ENCODE measurements at places on chromosomes 2 and 18.

- no peak for DNase-seq
Observed at GRCh38 chr2:223847410-223847809, 10.0 kb upstream of the AP1S3 start.

DNA sequence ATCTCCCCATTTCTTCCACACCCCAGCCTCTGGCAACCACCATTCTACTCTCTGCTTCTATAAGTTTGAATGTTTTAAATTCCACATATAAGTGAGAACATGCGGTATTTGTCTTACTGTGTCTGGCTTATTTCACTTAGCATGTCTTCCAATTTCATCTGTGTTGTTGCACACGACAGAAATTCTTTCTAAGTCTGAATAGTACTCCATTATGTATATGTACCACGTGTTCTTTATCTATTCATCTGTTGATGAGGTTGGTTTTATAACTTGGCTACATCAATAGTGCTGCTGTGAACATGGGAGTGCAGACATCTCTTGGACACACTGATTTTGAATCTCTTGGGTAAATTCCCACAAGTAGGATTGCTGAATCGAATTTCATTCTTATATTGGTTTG lies 31.8 kb upstream of the MTX2 start:
- DNase-seq = no peak

DNA sequence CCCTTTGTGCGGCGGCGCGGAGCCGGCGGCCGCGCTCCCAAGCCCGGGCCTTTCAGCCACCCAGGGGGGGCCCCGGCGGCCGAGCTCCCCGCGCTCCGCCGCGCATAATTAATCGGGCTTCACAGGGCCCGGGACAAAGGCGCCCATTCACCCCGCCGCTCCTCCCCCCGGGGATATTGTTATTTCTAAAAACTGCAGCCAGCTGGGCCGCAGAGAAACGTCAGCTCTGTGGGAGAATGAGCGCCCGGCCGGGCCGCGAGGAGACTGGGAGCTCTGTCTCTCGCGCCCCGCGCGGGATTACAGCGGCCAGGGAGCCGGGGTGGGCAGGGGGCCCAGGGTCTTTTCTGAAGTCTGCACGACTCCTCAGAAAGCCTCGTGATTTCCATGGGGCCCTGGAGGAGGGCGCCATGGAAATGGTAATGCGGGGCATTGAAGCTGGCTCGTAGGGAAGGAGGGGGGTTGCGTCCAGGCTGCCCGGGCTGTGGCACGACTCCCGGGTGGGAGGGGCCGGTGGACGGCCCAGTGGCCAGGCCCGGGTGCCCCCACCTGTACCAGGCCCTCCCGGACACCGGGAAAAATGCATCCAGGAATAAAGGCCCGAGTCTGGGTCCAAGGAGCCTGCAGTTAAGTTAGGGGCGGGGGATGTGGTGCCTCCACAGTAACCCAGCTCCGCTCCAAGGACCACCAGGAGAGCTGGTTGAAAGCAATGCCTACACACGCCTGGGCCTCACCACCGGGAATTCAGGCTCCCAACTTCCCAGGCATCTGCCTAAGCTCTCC lies 125.3 kb downstream of the ZFP36L2 start:
- DNase-seq = no peak

GRCh38 chr18:74521068-74521725 lies 13.1 kb upstream of the CNDP1 start:
- DNase-seq = no peak

DNA sequence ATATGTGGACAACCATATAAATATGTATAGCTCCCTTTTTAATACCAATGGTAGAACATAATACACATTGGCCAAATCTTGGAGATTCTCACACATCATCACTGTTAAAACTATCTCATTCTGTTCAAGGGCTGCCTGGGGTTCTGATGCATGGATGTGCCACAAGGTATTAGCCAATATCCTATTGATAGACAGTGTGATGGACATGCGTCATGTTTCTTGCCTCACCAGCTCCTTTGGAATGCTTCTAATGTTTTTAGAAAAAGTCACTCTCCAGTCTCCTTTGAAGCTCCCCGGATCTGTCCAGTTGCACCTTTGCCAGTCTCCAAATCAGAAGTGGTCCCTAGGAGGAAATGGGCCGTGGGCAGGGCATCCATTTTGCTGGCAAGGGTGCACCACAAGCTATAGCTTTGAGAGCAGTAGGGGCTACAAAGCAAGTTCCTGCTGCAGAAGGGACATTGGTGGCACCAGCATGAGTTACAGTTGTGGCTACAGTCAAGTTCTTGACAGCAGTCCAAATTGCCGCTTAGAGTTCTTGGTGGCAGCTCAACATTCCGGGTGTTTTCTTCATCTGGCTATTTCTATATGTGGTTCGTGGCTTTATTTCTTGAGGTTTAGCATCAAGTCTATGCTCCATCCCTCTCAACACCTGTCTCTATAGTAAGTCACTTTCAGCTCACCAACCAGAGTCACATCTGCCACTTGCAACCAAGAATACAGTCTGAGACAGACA lies 25.1 kb upstream of the ATRAID start:
- no peak for DNase-seq

DNA sequence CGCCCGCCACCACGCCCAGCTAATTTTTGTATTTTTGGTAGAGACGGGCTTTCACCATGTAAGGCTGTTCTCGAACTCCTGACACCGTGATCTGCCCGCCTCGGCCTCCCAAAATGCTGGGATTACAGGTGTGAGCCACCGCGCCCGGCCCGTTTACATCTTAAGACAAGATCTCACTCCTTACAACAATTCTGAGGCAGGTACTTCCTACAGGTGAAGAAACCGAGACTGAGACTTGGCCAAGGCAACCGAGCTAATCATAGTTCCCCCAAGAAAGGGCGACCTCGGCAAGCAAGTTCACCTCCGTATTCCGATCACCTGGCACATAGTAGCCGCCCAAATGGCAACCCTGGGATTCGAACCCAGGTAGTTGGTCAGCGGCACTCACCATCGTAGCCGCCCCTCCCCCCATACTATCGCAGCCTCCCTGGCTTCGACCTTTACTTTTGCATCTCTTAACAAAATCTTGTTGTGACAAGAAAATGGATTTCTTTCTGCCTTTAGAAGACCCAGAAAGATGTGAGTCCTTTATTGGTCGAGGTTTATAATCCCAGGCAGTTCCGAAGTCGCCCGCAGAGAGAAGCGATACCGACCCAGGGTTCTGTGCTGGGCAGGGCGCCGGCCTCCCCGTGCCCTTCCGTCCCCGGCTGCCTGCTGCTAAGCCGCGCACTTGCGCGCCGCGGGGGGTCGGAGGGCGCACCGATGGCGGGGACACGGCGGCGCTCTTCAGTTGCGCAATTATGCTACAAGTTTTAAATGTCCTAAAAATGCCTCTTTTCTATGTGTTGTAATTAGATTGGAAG lies 1.1 kb upstream of the FZD5 start:
- DNase-seq = no peak

GRCh38 chr18:6781796-6782195 lies 52.3 kb downstream of the ARHGAP28 start:
- no peak for DNase-seq

DNA sequence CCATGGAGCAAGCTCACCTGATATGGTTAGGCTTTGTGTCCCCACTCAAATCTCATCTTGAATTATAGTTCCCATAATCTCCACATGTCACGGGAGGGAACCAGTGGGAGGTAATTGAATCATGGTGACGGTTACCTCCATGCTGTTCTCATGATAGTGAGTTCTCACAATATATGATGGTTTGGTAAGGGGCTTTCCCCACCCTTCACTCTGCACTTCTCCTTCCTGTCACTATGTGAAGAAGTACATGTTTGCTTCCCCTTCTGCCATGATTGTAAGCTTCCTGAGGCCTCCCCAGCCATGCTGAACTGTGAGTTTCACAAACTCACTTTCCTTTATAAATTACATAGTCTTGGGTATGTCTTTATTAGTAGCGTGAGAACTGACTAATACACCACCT lies 435.7 kb upstream of the ID2 start:
- no peak for DNase-seq

- DNase-seq = no peak
Observed at GRCh38 chr2:107012714-107013306, 126.8 kb upstream of the ST6GAL2 start.

GRCh38 chr2:201786471-201786870 lies 5.7 kb upstream of the ALS2 start:
- DNase-seq = no peak

DNA sequence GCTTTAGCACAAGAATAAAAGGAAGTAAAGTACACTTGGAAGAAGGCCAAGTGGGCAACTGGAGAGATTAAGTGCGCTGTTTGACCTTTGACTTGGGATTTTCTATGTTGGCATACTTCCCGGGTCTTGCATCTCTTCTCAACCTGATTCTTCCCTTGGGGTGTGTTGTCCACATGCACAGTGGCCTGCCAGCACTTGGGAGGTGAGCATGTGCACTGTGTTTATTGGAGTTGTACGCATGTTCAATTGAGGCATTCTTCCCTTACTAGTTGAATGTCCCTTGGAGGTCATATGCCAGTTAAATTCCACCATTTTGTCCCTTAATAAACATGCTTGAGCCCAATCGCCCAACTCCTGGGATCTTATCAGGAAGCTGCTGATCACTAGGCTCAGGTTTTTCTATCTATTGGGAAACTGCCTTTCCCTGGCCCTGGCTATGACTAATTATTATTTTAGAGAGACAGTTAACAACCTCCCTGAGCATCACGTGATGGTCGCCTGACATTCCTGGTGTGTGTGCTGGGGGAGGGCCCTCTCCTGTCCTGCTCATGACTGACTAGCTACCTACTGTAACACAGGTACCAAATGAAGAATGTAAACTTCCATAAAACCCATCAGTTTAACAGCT lies 62.5 kb upstream of the RAPGEF4 start:
- DNase-seq = no peak

DNA sequence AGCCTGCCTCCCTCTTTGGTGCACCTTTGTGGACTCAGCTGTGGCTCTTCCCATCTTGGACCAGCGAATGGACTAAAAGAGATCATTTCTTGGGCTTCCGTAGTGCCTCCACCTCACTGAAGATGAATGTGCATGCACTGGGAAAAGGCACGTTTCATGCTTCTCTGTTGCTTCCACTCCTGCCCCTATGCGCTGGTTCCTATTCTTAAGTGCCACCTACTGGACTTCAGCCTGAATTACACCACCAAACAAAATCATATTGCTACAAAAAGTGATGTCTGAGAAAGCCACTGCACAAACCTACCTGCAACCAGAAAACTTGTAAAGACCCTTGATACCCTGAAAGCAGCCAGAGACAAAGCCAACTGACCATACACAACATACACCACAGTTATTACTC lies 695.6 kb downstream of the TSN start:
- DNase-seq = no peak

DNA sequence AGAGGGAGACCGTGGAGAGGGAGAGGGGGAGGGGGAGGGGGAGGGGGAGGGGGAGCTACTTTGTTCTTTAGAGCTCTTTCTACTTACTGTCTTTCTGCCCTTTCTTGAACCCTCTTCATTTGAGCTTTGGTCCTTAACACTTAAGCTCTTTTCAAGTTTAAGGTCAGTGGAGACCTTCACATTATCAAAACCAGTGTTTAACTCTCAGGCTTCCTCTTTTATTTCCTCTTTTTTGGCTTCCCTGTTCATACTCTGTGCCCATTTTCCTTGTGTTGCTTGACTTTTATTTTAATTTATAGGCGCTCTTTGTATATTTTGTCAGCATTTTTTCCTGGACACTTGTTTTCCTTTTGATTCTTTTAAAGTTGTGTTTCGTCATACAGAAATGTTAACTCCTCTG lies 37.1 kb downstream of the ACSL3 start:
- no peak for DNase-seq
